CD4-positive, alpha-beta T cell treated with Interleukin-15 for 4 hours (primary cell): ENCODE measurements at places on chromosomes 11 and 22.

DNA sequence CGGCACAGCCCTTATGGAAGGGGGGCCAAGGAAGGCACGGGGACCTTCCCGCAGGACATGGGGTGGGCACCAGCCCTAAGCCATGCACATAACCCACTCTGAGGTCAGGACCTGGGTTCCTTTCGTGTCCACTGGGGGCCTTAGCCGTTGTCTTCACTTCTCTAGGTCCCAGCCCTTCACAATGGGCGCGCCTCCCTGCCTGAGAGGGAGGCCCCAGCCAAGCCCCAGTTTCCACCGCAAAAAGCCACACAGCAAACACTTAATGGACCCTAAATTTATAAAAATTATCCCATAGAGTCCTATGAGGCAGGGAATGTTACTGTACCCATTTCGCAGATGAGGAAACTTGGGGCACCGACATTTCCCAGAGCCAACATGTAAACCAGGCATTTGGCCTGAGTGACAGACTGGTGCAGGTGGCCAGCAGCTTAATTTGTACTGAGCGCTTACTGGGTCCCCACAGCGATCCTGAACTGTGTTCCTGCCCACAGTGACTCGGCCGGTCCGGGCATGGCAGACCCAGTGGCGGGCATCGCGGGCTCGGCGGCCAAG is 1.2 kb downstream of the GAS2L1 start:
- no peak for DNase-seq

DNA sequence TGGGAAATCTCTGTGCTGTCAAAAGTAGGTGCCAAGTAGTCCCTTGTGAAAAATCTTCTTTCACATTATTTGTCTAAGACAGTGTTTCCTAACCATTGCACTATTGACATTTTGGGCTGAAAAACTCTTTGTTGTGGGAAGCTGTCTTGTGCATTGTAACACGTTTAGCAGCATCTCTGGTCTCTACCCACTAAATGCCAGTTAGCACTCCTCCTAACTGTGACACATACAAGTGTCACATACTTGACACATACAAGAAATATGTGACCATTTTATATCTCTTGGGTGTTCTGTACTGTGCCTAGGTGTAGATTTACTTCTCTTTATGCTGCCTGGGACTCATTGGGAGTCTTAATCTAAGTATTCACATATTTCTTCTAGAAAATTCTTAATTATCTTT is 57.8 kb downstream of the NXPE1 start:
- no peak for DNase-seq

- no peak for DNase-seq
Measured at GRCh38 chr11:96125400-96125799, 201.5 kb upstream of the MTMR2 start.

- DNase-seq, result no peak
Measured at GRCh38 chr22:28978158-28978557, 83.5 kb downstream of the C22orf31 start.

GRCh38 chr22:17077255-17077654 is 7.5 kb upstream of the IL17RA start:
- no peak for DNase-seq

DNA sequence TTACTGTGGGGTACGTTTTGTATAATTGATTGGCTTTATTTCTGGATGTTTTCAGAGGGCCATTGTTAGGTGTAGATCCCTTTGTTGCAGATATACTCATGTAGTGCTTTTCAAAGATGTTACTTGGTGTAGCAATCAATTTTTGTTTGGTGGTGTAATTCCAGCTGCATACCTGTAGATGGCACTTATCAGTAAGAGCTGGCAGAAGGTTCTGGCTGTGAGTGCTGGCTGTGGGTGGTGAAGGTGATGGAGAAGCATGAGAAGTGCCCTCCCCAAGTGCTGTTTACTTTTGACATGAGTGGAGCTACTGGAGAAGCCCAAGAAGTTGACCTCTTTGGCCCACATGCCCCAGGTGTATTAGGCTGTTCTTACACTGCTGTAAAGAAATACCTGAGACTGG is 1074.9 kb downstream of the FAM181B start:
- no peak for DNase-seq

GRCh38 chr11:79383874-79384273 is 57.0 kb downstream of the TENM4 start:
- no peak for DNase-seq

DNA sequence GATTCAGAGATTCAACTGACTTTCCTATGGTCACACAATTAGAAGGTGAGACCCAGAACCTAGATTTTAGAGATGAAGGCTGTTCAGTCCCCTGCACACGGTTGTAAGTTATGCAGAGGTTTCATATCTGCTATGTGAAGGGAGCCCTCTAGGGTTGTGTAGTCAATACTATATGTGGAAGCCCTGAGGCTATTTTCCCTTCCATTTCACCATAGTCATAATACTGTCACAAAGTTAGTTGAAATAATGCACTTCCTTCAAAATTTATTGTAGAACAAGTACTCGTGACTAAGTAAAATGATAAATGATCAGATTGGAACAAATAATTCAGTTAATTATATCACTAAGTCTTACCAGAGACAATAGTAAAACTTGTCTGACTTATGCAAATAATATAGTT is 48.8 kb downstream of the ENDOD1 start:
- no peak for DNase-seq

GRCh38 chr11:69201066-69201365 is 45.3 kb downstream of the SMIM38 start:
- DNase-seq, result no peak

DNA sequence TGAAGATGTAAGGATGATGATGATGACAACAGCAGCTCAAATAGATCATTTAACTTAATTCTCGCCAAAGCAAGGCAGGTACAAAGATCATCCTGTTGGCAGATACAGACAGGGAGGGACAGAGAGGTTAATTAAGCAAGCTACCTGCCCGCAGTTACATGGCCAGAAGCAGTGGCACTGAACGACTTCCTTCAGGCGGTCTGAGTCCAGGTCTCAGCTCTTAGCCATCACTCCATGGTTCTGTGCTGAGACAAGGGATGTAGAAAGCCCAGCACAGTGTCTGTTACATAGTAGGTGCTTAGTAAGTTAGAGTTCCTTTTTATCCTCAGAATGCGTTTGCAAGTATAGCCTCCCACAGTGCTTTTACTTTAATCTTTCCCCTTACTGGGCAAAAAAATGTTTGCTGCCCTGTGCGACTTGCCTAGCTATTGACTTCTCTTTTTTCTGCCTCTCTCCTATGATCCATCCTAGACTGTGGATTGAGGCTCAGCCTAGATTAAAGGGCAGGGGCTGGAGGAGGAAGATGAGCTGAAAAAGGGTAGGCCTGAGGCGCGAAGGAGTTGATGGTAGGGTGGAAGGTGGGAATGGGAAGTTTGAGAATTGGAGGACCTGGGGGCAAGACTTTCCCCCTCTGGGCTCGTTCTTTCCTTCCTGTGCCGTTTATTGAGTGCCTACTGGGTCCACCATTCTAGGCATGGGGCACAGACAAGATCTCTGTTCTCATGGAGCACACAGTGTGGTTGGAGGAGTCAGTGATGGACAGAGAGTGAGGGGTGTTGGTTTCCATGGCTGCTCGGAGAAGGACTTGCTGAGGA is 108.2 kb upstream of the OR4B1 start:
- DNase-seq, result no peak
